Activated CD4-positive, alpha-beta T cell treated with anti-CD3 and anti-CD28 coated beads, Interleukin-2, amount 10 ng/mL, durations not matched to agents 7 days and 5 days (primary cell): ENCODE measurements at places on chromosomes 5 and 9. TPM values are rescaled to one million over a fixed set of nuclear protein-coding genes. Genes with fewer than 3 reads are reported as not detected.

- peak; percentile 23 for DNase-seq
Measured at GRCh38 chr5:56610093-56610698, 205.2 kb upstream of the MAP3K1 start.

- DNase-seq, result no peak
Measured at GRCh38 chr5:11898787-11899186, 5.5 kb downstream of the CTNND2 start.

LVRN gene
- total RNA-seq, result not detected

SLC1A3 gene
- total RNA-seq, result not detected

LCN9 gene
- total RNA-seq, result not detected
